ENCODE measurements at places on chromosomes 2 and 18. TPM values are rescaled to one million over a fixed set of nuclear protein-coding genes. Genes with fewer than 3 reads are reported as not detected.

DNA sequence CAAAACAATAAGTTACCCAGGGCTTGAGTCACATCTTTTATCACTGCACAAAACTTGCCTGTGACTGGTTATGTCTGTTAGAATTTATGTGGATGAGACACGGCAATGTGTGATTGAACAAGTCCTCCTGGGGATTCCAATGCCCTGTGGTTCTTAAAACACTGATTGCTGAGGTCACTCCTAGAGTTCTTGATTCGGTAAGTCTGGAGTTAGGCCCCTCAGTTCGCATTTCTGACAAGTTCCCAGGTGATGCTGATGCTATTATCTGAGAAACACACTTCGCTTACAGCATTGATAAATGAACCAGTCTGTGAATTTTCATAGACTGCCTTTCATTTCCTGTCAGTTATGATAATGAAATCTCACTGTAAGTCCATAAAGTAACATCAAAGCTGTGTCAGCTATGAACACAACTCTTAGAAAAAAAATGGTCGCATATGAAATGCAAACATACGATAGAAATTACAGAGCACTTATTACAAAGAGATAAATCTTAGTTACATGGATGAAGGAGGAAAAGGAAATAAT is 214.0 kb downstream of the DLGAP1 start:
- H3K27me3 ChIP-seq, result no peaks in the 10 kb centered on the region
- H3K27ac ChIP-seq, result no peak overlapping the region
- H3K4me1 ChIP-seq, result peaks cover 12% of the 10 kb centered on the region
- no peak overlapping the region for H3K4me3 ChIP-seq
- DNase-seq, result no peak
- H3K36me3 ChIP-seq, result no peaks in the 10 kb centered on the region

GRCh38 chr18:26941584-26941983 is 76.1 kb upstream of the AQP4 start:
- DNase-seq, result no peak
- H3K4me1 ChIP-seq, result no peaks in the 10 kb centered on the region
- no peaks in the 10 kb centered on the region for H3K27me3 ChIP-seq
- H3K27ac ChIP-seq, result no peak overlapping the region
- no peaks in the 10 kb centered on the region for H3K36me3 ChIP-seq
- H3K4me3 ChIP-seq, result no peak overlapping the region

DNA sequence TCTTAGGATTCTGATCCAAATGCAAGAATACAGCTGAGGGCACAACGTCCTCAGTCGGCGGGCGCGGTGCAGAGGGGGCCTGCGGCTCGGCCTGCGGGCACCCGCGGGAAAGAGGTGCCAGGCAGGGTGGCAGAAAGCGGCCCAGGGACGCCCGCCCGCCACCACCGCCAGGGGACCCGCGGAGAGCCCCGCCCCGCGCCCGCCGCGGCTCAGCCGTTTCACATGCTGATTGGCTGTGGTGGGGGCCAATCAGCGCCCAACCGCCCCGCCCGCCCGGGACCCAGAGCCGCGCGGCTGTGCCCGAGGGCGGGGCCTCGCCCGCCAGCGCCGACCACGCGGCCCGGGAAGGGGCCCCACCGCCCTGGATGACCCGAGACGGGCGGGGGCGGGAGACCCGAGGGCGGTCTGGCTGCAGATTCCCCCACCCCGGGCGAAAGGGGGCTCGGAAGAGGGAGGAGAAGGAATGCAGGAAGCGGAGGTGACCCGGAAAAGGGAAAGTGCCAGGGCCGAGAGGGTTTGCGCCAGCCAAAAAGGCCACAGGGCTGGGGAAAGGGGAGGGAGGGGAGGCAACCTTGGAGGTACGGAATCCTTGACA is 8.0 kb downstream of the IRS1 start:
- H3K36me3 ChIP-seq, result peaks cover 36% of the 10 kb centered on the region
- peak overlapping the region; percentile 91 for H3K4me3 ChIP-seq
- H3K27ac ChIP-seq, result peak overlapping the region; percentile 89
- H3K27me3 ChIP-seq, result no peaks in the 10 kb centered on the region
- H3K4me1 ChIP-seq, result peaks cover 56% of the 10 kb centered on the region

- no peak overlapping the region for H3K4me3 ChIP-seq
- no peaks in the 10 kb centered on the region for H3K36me3 ChIP-seq
- H3K27me3 ChIP-seq, result peaks cover 41% of the 10 kb centered on the region
- H3K4me1 ChIP-seq, result no peaks in the 10 kb centered on the region
- no peak overlapping the region for H3K27ac ChIP-seq
These were observed 249.4 kb upstream of the KLHL29 start for GRCh38 chr2:23135481-23136100.

DNA sequence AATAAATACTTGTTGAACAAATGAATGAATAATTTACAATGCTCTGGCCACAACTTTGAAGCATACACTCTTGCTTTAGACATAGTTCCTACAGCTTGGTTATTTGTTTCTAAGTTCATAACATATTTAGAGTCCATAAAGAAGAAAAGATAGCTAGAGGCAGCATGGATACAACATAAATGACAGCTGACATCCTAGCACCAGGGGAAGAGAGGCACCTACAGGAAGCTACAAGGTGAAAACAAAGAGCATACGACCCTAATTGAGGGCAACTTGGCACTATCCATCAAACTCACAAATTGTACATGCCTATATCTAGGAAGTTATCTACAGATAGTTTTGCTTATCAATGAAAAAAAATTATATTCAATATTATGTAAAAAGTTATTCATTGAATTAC is 88.9 kb downstream of the PLEKHM3 start:
- H3K36me3 ChIP-seq, result no peaks in the 10 kb centered on the region
- H3K4me1 ChIP-seq, result no peaks in the 10 kb centered on the region
- no peak overlapping the region for H3K4me3 ChIP-seq
- no peaks in the 10 kb centered on the region for H3K27me3 ChIP-seq
- no peak overlapping the region for H3K27ac ChIP-seq

GRCh38 chr2:96522304-96523203 is 14.0 kb upstream of the ARID5A start:
- H3K4me3 ChIP-seq, result no peak overlapping the region
- DNase-seq, result no peak
- H3K36me3 ChIP-seq, result no peaks in the 10 kb centered on the region
- H3K27ac ChIP-seq, result no peak overlapping the region
- H3K27me3 ChIP-seq, result no peaks in the 10 kb centered on the region

GRCh38 chr18:46418663-46419260 is 238.3 kb downstream of the LOXHD1 start:
- no peak for DNase-seq
- H3K4me3 ChIP-seq, result no peak overlapping the region
- no peaks in the 10 kb centered on the region for H3K4me1 ChIP-seq
- H3K36me3 ChIP-seq, result no peaks in the 10 kb centered on the region
- H3K27me3 ChIP-seq, result no peaks in the 10 kb centered on the region

DNAH7 gene
- 0.95 TPM for total RNA-seq

ATF2 gene
- 52.2 TPM for total RNA-seq
